ENCODE measurements at places on chromosomes 13 and 19.

- DNase-seq: peak; percentile 51
Observed at GRCh38 chr19:14434543-14435319, 1.6 kb downstream of the PKN1 start.

GRCh38 chr13:29901710-29902631 lies 51.6 kb upstream of the UBL3 start:
- no peak for DNase-seq

GRCh38 chr13:47481536-47481935 lies 519.5 kb downstream of the SUCLA2 start:
- no peak for DNase-seq

GRCh38 chr13:30192320-30193093 lies 114.8 kb downstream of the KATNAL1 start:
- DNase-seq: no peak

DNA sequence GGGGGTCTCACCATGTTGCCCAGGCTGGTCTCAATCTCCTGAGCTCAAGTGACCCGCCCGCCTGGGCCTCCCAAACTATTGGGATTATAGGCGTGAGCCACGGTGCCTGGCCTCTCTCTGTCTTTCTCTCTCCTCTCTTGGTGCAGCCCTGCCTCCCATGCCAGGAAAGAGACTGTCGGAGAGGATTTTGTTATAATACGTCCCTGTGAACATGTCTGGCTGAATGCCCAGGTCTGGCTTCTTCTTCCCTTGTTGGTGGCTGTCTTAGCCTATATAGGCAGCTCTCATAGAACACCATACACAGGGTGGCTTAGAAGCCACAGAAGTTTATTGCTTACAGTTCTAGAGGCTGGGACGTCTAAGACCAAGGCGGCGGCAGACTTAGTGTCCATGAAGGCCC lies 46.4 kb downstream of the PEX11G start:
- DNase-seq: no peak

DNA sequence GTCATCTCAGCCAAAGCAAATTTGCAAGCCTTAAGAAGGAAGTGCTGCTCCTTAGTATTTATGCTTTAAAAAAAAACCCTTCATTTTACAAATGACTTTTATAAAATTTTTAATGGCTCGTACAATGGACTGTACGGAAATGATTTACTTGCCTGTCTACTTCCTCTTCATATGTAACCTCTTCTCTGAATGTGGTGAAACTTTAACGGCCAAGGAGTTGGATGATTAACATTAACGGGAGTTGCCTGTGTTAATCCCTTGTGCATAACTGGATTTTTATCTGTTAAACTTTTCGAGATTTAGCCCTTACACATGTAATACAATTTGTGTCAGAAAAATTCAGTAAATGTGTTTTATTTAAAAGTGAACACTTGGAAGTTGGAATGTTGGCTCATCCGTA lies 429.4 kb downstream of the TBC1D4 start:
- no peak for DNase-seq

DNA sequence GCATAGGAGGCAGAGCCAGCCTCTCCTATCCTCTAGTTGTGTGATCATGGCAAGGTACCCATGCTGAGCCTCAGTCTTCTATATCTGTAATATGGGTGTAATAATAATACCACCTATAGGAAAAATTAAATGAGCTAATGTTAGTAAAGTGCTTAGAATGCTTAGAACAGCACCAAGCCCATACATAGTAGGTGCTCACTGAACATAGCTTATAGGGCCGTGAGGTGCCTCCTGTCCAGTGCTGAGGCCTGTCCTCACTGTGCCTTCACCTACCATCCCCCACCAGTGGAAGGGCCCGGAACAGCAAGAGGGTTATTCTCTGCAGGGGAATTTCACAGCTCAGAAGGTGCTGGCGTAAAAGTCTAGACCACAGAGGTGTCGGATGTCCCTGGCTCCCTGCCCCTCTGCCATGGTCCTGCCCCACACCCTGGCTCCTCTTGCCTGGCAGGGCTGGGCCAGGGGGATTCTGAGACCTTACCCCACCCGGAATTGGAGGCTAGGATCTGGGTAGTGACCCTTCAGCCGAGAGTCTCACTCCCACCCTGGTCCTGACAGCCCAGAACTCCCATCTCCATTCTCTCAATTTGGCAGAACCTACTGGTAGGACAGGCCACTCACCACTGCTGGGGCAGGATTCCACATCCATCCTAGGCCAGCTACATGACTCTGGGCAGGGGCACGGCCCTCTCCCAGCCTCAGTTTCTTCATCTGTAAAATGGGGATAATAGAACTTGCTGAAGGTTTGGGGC lies 2.2 kb upstream of the SCN1B start:
- DNase-seq: no peak

GRCh38 chr19:35903550-35904179 lies 1.3 kb downstream of the HCST start:
- no peak for DNase-seq
